ENCODE measurements at places on chromosomes 7 and 10.

- DNase-seq = no peak
These were observed 722 bp downstream of the MDH2 start for GRCh38 chr7:76048668-76048988.

DNA sequence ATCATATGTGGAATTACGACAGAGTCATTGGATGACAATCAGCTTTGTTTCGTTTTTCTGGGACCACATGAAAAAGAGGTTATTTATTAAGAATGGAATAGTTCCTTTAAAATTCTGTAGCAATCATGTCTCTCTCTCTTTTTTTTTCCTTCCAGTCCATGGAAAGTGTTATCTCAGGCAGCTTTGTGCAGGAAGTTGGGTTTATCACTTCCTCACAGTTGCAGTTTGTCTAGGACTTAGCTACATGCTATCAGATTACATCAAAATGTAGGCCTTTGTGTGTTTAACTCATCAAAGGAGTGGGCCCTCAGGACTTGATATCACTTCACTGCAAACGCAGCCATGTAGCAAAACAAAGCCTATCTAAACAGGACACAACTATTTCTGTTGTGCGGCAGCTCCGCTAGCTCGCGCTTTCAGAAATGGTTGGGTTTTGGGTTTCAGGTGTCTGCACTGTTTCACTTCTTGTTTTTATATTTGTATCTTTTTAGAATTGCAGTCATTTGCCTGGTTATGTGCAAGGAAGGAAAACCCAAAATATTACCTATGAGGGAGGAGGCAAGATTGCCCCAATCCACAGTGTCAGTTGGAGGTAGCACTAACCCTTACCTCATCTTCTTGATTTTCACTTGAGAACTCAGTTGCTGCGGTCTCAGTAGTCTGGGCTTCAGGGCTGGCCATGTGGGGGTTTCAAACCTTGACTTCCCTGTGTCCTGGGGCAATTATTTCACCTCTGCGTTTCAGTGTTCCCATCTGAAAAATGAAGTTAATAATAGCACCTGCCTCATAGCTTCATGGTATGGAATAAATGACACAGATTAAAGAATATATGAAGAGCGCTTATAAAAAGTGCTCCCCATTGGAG, 66.7 kb downstream of the HHEX start:
- no peak for DNase-seq

GRCh38 chr10:88110355-88110754, 246.9 kb downstream of the PTEN start:
- no peak for DNase-seq

DNA sequence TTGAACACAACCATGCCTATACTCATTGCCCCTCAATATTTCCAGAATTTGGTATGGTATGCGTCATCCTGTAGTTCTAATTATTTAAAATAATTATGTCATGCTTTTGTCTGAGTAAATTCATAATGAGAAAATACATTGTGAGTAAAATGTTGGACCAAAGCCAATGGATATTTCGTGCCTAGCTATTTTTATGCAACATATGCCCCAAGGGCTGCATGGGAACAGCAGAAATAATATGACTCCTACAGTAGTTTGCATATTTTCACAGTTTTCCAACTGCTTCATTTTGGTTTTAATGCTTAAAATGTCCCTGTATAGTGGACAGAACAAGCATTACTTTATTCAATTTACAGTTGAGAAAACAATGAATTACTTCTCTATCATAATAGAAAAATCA, 1115.6 kb upstream of the GHITM start:
- no peak for DNase-seq

- no peak for DNase-seq
These were observed 59.2 kb downstream of the ADAM22 start for GRCh38 chr7:87993269-87993668.

- no peak for DNase-seq
These were observed 9.5 kb downstream of the DDC start for GRCh38 chr7:50555594-50556140.

GRCh38 chr10:65798133-65798532, 1127.7 kb upstream of the LRRTM3 start:
- no peak for DNase-seq

DNA sequence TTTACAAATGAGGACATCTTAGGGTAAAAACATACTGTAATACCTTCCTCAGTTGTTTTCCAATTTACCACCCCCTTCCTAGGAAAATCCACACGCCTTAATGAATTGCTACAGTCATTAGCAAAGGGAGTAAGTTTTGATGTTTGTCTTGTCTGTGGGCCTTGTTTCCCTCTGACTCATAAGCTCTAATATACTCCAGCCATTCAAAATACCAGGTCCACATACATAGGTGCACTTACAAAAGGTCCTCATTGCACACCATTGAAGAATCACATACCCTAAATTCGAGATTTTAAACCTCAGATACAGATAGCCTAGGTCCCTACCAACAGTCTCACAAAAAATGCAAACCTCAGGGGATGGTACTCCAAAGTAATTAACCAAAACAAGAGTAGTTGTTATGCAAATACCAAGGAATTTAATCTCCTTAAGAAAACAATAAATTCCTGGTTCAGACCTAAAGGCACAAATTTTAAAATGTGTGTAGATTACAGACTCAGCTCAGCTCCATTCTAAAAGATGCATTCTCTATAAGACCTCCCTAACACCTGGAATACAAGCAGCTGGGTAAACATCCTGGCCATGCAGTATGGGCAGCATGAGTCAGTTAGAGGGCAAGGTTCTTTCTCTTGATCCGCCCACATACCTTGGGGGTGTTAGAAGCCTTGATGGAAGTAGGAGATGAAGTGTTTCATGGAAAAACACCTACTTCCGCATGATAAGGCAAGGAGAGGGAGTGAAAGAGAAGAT, 3.0 kb upstream of the LIPK start:
- peak; percentile 60 for DNase-seq

DNA sequence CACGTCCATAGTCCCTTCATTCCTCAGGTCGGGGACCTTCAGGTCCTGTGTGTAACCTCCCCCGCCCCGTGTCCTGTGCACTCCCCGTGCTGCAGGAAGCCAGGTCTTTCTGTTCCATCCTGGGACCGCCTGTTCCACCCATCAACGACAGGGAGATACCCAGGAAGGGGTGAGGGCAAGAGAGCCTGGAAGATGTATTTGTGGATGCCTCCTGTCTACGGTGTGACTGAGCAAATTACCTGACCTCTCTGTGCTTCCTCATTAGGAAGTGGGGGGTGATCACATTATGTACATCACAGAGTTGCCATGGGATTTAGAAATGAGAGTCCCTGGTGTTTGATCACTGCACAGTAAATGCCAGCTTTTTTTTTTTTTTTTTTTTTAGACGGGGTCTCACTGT, 46.3 kb downstream of the GRID2IP start:
- DNase-seq = no peak

DNA sequence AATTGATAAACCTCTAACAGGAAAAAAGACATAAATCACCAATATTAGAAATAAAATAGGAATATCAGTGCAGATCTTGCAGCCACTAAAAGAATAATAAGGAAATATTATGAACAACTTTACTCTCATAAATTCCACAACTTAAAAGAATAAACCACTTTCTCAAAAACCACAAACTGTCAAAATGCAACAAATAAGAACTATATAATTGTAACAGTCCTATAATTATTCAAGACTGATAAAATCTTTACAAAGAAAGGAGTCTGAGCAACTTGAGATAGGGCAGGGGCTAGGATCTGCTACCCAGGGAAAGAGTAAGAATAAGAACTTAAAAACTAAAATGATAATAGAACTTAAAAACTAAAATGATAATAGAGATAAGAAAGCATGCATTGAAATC, 169.5 kb upstream of the GDF10 start:
- DNase-seq = no peak

- DNase-seq = no peak
These were observed 219.5 kb upstream of the PHYHIPL start for GRCh38 chr10:58956926-58957325.

DNA sequence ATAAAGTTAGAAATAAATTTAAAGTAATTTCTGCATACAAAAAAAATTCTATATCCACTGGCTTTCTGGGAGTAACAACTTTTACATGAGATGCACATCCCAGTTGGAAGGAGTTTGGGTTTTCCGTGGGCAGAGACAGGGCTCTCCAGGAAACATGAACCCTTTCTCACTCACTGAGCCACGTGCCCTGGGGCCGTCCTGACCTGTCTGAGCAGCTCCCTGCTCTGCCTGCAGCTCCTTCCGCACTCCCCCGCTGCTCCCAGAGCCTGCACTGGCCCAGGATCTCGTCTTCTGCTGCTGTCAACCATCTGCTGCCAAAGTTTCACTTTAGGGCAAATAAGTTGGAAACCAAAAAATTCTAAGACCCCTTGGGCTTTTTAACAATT, 169.1 kb downstream of the DIP2C start:
- no peak for DNase-seq

- DNase-seq = no peak
These were observed 1.2 kb upstream of the HOXA2 start for GRCh38 chr7:27103489-27104226.

DNA sequence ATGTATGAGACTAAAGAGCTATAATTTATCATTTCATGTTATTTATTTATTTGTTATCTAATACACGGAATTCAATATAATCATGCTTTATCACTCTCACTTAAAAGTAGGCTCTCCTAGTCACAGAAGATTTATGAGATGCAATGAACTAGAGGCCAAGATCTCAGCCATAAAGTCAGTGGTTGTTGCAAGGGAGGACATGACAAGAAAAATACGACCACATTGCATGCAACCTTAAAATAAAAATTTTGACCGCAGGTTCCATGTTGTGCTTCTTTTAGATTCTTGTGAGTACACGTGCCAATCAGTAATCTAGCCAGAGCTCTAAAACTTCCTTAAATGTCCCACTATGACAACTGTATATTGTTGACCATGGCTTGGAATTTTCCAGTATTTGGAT, 75.9 kb upstream of the SP8 start:
- DNase-seq = no peak

GRCh38 chr10:97888641-97889262, 39.1 kb downstream of the GOLGA7B start:
- DNase-seq = no peak

DNA sequence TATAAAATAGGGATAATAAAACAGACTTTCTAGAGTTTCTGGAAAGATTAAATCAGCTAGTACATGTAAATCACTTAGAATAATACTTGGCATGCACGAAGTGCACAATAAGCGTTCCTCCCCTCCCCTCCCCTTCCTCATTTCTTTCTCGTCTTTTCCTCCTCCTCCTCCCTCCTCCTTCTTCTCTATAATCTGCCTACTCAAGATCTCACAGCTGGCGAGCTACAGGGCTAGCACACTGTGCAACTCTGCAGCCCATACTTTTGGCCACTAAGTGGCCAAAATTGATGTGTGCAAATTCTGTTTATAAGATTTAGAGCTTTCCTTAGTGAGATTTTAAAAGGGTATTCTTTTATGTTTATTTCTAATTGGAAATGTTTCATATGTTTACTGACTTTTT, 565.3 kb downstream of the PHTF2 start:
- DNase-seq = no peak

- DNase-seq = no peak
These were observed 26.5 kb upstream of the ENTPD1 start for GRCh38 chr10:95729323-95730055.

DNA sequence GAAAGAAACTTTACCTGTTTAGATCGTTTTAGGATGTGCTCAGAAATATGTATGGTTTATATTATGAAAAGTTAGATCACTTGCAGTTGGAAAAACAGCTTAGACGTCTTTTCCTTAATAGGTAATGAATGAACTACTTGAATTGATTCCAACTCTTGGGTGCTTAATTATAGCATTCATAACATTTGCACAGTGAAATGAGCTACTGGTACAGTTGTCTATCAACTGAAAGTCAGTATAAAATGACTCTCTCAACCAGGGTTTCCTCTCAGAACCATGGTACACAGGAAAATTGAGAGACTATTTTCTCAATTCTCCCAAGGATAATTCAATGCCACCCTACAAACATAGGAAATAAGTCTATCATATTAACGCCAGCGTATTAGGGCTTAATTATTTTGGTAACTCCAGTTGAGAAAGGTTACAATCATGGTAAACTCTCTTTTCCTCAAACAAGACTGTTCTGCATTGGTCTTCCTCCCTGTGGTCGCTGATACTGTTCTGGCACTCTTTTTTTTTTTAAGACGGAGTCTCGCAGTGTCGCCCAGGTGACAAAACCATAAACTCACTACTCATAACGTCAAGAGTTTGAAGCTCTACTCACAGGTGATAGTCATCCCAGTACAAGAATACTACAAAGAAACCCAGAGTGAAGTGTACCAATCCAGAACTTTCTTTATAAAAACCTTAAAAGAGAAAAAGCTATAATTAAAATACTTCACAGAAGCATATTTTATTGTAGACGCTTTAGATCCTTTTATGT, 2.0 kb downstream of the ANLN start:
- no peak for DNase-seq

- peak; percentile 11 for DNase-seq
These were observed 65.3 kb downstream of the FRMPD2 start for GRCh38 chr10:48209241-48209640.

GRCh38 chr10:117461766-117462423, 80.7 kb upstream of the EMX2 start:
- DNase-seq = no peak

DNA sequence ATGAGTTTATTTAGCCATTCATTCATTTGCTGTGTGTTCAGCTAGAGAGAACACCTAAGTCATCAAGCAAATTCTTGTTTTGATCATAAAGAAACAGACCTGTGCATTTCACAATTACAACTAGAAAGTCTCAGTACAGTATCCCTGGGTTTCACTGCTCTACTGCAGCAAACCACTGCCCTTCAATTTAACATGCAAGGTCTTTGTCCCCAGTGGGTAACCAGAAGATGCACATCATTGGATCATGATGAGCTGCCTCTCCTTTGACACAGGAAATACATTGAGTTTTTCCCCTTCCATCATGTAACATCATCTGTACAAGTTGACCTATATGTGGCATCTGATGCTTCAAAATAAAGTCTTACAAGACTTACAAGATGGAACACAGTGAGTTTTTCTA, 70.5 kb upstream of the MRLN start:
- no peak for DNase-seq

DNA sequence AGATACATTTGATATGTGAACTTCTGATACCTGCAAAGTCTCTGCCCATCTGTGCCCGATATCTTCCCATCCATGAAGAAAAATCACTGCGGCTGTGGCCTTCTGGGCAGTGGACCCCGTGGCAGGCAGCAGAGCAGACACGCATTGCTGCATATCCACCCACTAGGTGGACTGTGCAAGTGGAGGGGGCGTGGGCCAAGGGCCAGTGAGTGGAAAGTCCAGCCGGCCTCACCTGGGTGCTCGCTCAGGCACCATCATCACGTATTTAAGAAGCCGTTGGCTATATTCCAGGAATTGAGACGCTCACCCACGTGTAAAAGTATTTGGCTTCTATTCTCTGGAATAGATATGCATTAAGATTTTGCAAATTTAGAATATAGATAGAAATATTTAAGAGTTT, 30.8 kb upstream of the SLC13A1 start:
- no peak for DNase-seq

DNA sequence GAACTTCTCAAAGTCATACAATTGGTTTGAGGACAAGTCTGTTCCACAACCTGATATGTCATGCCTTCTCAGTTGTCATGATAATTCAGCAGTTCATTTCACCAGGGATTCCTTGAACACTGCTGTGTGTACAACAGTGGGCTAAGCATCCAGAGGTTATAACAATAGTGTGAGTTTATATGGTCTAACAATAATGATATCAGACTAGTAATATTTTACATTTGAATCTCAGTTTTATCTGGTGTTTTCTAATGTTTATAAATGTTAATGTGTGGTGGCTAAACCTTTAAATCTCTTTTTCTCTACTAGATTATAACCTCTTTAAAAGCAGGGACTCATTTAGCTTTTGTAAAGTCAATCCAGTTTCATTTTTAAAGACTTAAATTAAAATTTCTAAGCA, 48.7 kb downstream of the BTRC start:
- no peak for DNase-seq
